Heart left ventricle (tissue), 16 donors: ENCODE measurements at places on chromosomes 12 and 14.

- no peaks in the 10 kb centered on the region for H3K4me1 ChIP-seq
- no peak overlapping the region for H3K27ac ChIP-seq
- H3K4me3 ChIP-seq, result no peak overlapping the region
- H3K36me3 ChIP-seq, result no peaks in the 10 kb centered on the region
- H3K27me3 ChIP-seq, result no peaks in the 10 kb centered on the region
Measured at GRCh38 chr14:22200977-22201605, 387.9 kb downstream of the DAD1 start.

DNA sequence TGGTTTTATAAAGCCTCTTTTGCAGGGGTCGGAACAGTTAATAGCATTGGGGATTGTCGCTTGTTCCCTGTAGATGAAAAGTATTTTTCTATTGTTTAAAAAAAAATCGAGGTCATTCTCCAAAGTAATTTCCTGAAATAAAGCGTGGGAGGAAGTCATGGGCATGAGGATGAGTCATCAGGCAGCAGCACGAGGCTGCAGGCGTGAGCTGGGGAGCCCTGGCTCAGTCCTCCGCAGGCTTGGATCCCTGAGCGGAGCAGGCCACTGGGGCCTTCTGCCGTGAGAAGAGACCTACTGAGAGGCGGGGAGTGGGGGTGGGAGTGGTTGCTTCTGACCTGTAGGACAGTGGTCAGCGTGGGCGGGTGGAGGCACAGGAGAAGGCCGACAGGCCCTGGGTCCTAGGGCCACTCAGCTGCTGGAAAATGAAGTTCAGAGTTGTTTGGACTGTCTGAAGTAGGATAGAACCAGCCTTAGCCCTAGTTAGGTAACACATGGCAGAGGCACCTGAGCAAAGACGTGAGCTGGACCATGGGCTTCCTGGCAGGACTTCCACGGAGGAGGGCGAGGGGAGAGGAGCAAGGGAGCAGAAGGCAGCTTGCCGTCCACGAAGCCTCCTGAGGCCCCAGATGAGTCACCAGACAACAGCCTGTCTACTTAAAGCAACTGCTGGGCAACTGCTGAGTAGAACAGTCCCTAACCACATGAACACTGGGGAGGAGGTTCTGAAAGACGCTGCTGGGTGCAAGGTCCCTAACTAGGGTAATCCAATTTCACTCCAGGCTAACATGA lies 21.1 kb upstream of the LGALS3 start:
- DNase-seq, result peak; percentile 93
- H3K27me3 ChIP-seq, result no peaks in the 10 kb centered on the region
- H3K4me1 ChIP-seq, result peaks cover 43% of the 10 kb centered on the region
- H3K27ac ChIP-seq, result peak overlapping the region; percentile 88

DNA sequence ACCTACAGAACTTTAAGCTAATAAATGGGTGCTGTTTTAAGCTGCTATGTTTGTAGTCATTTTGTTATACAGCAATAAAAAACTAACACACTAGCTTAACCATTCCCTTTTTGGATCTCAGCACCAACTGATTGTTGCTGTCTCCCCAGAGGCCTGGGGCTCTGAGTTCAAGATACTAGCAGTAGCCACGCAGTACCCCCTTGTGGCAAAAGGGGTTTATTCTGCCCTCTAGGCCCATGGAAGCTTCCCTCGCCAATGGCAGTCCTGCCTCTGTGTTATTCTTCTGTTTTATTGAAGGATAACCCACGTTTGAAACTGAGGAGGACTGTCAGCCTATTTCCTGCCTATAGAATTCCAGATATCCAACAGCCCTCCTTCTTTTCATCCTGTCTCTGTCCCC lies 455.3 kb upstream of the ATP2B1 start:
- H3K4me3 ChIP-seq, result no peak overlapping the region
- no peaks in the 10 kb centered on the region for H3K36me3 ChIP-seq
- no peak overlapping the region for H3K27ac ChIP-seq
- H3K27me3 ChIP-seq, result no peaks in the 10 kb centered on the region
- H3K4me1 ChIP-seq, result no peaks in the 10 kb centered on the region

GRCh38 chr12:6771509-6772330 lies 600 bp upstream of the LAG3 start:
- H3K27ac ChIP-seq, result peak overlapping the region; percentile 29
- peaks cover 11% of the 10 kb centered on the region for H3K36me3 ChIP-seq
- no peak overlapping the region for H3K4me3 ChIP-seq
